ENCODE measurements at places on chromosomes 1 and 21.

GRCh38 chr1:109423498-109423897, 2.8 kb downstream of the PSMA5 start:
- no peak for DNase-seq

DNA sequence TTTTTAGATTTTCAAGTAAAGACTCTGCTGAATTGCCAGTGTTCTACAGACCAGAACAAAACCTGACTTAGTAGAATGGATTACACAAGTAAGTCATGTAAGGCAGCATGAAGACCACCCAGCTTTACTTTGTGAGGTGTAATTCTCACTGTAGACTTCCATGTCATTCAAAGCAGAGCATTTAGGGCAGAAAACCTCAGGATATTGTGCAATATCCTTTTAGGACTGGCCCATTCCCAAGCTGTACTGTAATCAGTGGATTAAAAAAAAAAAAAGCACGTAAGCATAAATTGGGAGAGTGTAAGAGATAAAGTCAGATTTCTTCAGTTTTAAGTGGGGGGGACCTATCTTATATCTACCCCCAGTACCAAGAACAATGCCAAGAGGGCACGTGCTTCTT, 380.5 kb upstream of the PRMT6 start:
- DNase-seq: no peak

GRCh38 chr21:24617819-24618218, 989.5 kb downstream of the MRPL39 start:
- no peak for DNase-seq

DNA sequence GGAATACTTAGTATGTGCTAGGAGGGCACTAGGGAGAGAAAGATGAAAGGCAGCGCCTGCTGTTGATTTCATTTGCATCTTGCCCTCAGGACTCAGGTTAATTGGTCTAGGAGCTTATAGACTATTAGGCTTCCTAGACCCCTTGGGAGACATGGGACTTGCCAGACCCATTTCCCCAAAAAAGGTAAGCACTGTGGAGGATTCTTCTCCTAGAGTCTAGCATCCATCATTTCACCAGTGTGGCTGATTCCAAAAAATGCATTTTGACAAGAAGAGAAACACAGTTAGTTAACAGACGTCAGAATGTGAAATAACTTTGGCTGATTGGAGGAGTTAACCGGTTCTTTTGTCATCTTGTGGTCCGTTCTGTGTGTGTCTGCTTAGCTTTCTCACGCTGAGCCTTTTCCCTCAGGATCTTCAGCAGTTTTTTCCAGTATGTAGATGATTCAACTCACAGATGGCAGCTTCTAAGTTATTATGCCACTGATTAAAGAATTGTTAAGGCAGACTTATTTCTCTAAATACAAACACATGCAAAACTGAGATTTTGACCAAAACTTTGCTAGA, 108.8 kb downstream of the KIF26B start:
- no peak for DNase-seq

DNA sequence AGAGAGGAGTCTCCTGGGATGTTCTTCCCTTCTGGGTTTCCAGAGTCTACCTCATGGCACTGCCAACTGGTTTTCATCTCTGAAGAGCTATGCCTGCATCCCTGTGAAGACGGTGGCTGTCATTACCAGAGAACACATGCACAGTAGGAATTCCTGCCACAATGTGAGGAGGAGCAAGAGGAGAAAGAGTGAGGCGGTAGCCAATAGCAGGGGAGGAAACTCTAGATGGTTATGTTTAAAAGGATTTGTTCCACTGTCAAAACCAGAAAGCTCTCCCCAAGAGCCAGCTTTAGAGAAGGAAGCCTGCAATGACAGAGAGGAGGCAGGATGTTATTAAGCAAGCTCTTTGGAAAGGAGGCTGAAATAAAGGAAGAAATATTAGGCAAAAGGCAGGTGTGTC, 12.3 kb downstream of the LMX1A start:
- no peak for DNase-seq

- no peak for DNase-seq
These were observed 4.6 kb downstream of the CHI3L2 start for GRCh38 chr1:111232134-111232533.
